ENCODE measurements at places on chromosomes 12 and 14.

DNA sequence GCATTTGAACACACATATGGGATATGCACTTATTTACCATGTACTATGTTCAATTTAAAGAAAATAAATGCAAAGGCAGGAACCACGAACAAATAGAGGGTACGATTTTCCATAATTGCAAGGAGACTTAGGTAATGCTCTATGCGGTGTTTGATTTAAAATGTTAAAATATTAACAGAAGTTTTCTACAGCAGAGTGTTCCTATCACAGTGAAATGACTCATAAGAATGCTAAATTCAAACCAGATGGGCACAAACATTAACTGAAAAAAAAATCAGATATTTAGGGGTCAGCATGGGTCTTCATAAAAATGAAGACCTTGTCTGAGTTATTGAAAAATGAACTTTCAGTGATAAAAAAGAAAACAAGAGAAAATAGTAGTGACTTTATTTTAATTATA lies 65.4 kb downstream of the LLPH start:
- DNase-seq, result no peak

DNA sequence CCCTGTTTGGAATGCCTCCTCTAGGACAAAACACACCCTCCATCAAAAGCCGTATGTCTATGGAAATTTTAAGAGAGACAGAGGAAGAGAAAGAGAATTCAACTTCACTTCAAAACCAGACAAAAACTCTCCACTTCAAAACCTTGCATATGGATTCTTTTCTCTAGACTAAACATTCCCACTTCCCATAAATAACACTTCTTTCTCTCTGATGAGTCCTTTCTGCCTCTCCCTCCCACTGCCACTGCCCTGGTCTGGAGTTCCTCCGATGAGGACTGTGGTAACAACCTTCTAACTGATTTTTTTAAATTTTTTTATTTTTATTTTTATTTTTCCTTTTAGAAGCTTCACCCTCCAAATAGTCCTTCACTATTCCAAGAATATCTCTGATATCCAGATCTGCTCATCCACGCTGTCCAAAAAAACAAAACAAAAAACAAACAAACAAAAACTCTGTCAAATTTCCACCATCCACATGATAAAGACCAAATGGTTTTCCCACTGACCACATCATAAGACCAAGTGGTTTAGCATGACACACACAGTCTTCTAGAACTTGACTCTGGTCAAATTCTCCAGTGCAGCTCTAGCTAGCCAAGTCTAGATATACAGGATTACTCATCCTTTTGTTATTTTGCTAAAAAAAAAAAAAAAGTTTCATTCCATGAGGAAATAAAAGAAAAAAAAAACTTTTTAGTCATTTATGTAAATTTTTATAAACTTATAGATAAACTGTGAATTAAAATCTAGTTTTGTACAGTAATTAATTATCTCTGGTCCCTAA lies 256.0 kb downstream of the PPFIA2 start:
- no peak for DNase-seq

- no peak for DNase-seq
Observed at GRCh38 chr14:65954942-65955341, 531.2 kb upstream of the CCDC196 start.

GRCh38 chr12:68267892-68268396 lies 14.5 kb upstream of the IL22 start:
- DNase-seq, result no peak

DNA sequence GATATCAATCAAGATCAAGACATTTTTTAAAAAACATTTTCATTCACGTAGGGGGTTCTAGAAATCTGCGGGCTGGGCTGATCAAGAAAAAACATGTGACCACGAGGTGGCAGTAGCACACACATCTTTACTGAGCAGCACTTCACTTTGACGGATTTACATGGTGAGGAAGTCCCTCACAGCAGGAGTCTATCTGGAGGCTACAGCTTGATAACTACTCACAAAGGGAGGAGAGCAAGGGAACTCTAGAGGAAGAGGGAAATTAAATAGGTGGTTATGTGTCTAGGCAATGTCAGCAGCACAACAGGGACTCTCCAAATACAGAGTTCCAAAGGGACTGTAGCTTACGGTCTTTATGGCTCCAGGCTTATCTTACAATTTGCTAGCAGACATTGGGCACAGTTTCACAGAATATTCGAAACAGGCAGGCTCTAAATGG lies 248.1 kb downstream of the DPY19L2 start:
- DNase-seq, result peak; percentile 66

DNA sequence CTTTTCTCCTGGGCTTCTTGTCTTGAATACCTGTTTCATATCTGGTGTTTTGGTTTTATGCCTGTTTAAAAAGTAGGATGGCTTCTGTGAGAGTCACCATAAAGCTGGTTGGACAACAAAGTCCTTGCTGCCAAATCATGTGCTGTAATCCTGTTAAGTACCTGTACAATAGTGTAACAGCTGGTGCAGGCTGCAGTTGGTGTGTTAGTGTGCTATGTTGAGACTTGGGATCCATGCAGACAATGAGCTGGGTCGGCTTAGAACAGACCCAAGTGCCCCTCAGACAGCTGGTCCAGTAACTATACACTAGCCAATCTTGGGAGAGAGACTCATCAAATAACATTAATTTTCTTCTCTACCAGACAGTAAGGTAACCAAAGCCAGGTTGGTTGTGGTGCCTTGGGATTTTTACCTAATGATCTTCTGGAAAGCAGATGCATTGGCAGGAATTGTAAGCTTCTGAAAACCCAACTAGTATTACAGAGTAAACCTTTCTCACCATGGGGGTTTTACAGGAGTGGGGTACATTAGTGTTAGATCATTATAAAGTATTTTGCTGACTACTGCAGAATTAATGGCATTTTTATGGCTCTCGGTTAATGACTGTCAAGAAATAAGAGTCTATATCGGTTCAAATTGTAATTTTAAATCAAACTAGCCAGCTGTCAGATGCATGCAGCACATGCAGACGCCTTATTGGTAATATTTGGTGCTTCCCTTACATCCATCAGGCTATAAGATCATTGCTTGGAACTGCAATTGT lies 231.2 kb downstream of the PDZRN4 start:
- DNase-seq, result no peak

DNA sequence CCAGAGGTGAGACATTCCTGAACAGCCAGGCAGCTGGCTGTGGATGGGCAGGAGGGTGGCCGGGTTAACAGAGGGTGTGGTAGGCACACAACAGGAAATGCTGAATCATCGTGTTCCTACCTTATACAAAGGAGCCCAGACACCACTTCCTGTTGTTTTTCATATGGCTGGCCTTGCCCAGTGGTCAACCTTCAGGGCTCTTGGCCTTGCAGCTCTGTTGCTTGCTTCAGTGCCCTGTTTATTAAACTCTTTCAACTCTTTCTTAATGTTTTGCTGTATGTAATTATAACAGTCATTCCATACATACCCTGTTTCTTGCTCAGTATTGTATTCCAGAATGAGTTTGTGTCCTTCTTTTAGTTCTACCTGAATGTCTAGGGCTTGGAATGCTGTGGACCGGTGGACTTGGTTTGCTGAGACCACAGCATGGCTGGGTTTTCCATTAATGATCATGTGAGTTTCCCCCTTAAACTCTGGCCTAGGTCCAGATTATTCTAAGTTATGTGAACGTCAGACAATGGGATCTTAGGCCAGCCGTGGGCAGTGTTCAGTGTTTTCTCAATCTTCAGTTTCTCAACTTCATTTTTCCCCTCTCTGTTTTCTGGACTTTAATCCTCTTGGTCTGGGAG lies 11.9 kb downstream of the CFAP54 start:
- peak; percentile 69 for DNase-seq

- DNase-seq, result peak; percentile 52
Observed at GRCh38 chr12:132955094-132956010, 754 bp downstream of the ZNF605 start.

DNA sequence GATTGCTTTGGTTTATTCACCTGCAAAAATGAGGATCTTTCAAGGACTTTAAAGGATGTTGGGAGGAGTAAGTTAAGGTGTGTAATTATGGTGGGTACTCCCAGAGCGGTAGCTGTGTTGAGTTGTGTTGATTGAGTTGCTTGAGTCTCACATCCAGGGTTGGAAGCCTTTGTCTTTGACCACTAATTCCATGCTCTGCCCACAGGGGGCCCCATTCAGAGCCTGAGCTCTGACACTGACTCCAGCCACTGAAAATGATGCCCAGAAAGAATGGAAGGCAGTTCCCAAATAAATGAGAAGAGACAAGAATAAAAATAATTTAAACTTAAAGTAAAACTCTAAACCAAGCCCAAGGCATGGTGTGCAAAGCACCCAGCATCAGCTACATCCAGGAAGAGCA lies 237.4 kb upstream of the PWP1 start:
- DNase-seq, result no peak

DNA sequence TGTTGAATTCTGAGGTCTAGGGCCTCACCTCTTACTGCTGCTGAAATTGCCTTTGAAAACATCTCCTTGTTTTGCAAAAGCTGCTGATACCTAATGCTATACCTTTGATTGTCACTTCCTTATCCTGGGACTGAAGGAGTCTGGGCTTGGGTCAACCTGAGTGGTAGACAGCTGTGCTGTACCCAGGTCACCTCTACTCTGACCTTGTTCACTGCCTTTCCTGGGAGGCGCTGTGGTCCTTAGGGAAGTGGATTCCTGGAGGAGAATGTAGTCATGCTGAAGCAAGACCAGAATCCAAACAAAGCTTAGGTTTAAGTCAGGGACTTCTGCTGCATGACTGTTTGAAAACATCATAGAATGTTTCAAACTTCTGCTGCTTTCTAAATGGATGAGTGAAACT lies 191.4 kb downstream of the SNAPC1 start:
- no peak for DNase-seq

GRCh38 chr14:41865894-41866293 lies 259.2 kb downstream of the LRFN5 start:
- no peak for DNase-seq

DNA sequence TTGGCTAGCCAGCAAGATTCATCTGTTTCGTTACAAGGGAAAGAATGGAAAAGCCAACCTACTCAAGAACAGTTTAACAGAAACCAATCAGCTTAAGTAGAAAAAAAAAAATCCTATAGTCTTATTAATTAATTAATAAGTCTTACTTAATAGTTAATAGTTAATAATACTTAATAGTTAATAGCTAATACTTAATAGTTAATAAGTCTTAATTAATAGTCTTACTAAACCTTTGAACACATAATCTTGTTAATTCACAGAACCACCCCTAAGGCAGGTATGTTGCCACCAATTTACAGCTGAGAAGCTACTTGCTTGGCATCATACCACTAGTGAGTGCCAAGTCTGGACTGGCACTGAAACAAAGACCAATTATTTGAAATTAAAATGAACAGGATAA lies 19.9 kb downstream of the MFAP5 start:
- no peak for DNase-seq

GRCh38 chr12:67991158-67991557 lies 1.9 kb downstream of the IFNG-AS1 start:
- DNase-seq, result no peak

- DNase-seq, result no peak
Observed at GRCh38 chr14:26928019-26928418, 330.2 kb upstream of the NOVA1 start.

- peak; percentile 29 for DNase-seq
Observed at GRCh38 chr12:132393991-132394949, 64.9 kb upstream of the GALNT9 start.

DNA sequence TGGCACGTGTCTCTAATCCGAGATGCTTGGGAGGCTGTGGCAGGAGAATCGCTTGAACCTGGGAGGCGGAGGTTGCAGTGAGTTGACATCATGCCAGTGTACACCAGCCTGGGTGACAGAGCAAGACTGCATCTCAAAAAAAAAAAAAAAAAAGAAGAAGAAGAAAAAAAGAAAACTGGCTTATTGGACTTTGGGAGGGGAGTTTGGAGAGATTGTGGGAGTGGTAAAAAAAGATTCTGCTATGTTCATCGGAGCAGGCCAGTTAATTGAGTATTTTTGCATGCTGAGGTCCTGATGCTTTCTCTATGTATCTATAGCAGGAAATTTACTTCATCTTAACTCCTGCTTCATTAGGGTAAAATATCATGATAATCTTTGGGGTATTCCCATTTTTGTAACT lies 11.6 kb downstream of the CNOT2 start:
- DNase-seq, result no peak

Data from NCI-H460 (cell line).